ENCODE measurements at places on chromosomes 3 and 15. TPM values are rescaled to one million over a fixed set of nuclear protein-coding genes. Genes with fewer than 3 reads are reported as not detected.
A peak's percentile ranks its signal among the peaks of the same experiment; 100 is the strongest.

Gene SLC22A14
- not detected for total RNA-seq

Gene ALPK3
- 24.7 TPM for total RNA-seq

Gene GASK1A
- 1.1 TPM for total RNA-seq

DNA sequence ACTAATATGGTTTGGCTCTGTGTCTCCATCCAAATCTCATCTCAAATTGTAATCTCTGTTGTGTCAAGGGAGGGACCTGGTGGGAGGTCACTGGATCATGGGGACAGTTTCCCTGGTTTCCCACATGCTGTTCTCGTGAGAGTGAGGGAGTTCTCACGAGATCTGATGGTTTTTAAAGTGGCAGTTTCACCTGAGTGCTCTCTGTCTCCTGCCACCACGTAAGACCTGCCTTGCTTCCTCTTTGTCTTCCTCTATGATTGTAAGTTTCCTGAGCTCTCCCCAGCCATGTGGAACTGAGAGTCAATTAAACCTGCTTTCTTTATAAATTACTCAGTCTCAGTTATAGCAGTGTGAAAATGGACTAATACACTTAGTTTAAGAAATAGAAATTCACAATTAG, 228.9 kb downstream of the CD47 start:
- no peak for DNase-seq

DNA sequence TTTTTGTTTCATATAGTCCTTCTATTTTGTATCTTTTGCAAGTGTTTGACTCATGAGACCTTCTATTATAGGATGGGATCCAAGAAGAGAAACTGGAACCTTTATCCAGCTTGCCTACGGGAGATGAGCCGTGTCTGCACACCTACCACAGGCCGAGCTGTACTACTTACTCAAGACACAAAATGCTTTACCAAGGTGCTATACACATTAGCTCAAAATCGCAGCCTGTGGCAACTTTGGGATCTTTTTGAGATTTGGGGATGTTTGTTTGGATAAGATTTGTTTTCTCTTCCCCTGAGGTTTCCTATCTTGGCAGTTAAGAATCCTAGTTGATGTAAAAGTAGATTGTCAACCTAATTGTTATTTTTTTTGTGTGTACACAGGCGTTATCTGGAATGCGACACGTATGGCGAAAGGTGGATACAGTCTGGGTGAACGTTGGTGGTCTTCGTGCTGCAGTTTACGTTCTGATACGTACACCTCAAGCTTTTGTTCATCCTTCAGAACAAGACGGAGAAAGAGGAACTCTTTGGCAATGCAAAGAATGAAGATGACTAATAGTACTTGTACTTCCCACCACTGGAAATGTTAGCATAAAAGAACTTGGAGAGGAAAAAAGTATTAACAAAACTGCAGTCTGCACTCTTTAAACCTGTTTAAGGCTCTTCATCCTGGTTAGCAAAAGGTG, 13.1 kb upstream of the SETD5 start:
- DNase-seq: no peak

DNA sequence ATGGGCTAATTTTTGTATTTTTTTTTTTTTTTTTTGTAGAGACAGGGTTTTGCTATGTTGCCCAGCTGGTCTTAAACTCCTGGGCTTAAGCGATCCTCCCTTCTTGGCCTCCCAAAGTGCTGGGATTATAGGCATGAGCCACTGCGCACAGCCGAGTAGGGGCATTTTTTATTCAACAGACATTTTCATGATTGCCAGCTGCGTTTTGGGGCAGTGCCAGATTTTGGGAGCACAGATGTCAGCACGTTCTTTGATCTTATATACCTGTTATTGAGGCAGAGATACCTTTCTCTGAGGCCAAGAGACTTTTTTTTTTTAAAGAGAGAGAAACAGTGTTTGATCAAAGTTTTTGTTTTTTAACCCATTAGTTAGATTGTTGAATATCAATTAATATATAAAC, 16.8 kb downstream of the NEO1 start:
- no peak for DNase-seq

- DNase-seq: peak; percentile 88
Observed at GRCh38 chr15:87477737-87478686, 778.5 kb downstream of the NTRK3 start.

- DNase-seq: no peak
Observed at GRCh38 chr3:106004137-106004681, 135.4 kb upstream of the CBLB start.

GRCh38 chr3:109116031-109116430, 1.9 kb downstream of the MORC1 start:
- DNase-seq: no peak
